CD4-positive, alpha-beta T cell treated with Interleukin-15 for 4 hours (primary cell): ENCODE measurements at places on chromosomes 1 and 21.
A peak's percentile ranks its signal among the peaks of the same experiment; 100 is the strongest.

GRCh38 chr1:159206110-159206509 lies 1.4 kb downstream of the ACKR1 start:
- DNase-seq: no peak

DNA sequence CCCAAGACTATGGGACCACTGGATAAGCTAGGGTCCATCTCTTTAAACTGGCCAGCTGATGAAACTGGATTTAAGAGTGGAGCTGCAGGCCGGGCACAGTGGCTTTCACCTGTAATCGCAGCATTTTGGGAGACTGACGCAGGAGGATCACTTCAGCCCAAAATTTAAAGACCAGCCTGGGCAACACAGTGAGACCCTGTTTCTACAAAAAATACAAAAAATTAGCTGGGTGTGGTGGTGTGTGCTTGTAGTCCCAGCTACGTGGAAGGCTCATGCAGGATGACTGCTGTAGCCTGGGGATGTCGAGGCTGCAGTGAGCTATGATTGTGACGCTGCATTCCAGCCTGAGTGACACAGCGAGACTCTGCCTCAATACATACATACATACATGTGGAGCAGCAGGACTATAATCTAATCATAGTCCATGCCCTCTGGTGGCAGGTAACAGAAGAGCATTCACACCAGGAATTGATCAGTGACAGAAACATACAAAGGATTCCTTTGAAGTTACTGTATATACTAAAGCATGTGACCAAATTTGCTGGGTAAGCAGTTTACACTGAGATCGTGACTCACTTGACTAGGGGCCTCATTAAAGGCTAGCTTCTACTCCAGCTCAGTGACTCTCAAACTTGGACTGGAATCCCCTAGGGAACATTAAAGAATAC lies 101.5 kb upstream of the SLFNL1 start:
- DNase-seq: peak; percentile 2

- DNase-seq: no peak
These were observed 76.6 kb upstream of the HOOK1 start for GRCh38 chr1:59738152-59738551.

GRCh38 chr1:192977089-192977706 lies 82.0 kb downstream of the UCHL5 start:
- no peak for DNase-seq

DNA sequence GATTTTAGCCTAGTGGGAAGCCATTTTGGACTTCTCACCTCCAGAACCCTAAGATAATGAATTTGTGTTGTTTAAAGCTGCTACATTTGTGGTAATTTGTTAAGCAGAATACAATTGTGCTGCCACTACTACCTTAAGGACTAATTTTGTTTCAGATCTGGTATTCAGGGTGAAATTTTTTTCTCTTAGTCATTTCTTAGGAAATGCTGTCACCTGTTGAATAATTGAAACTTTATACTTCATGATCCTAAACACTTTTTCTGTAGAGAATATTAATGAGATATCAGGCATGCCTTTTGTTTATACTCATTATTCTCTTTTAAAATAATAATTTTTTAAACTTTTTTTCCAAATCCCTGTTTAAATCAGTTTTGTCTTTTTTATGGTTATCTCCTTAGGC lies 246.8 kb downstream of the TGFB2 start:
- no peak for DNase-seq

DNA sequence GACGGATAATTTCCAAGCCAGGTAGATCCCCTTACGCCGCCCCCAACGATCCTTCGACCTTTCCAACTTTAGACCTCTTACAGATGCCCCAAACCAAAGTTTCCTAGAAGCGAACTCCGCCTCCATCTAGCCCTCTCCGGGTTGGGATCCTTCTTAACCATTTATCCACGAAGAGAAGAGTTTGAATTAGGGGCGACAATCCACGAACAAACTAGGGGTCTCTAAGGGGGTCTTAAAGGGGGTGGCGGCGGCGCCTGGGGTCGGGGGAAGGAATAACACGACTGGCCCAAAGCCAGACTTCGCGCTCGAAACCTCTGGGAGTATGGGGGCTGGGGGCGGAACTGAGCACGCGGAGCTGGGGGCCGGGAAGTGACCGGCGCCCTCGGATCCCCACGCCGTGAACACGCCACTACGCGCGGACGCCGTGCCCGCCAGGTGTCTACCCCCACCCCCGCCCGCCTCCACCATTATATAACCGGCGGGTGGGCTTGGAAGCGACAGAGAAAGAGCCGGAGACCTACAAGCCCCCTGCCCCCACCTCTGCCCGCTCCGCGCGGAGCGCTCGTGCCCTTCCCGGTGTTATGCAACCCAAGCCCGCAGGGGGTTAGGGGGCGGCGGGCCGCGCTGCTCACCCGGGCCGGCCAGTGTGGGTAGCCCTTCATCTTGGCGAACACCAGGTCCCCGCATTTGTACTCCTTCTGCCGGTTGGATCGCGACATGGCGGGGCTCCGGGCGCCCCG lies 594 bp downstream of the HDGF start:
- DNase-seq: no peak

- no peak for DNase-seq
These were observed 8.9 kb upstream of the KCNE1 start for GRCh38 chr21:34520764-34521508.

- no peak for DNase-seq
These were observed 23.3 kb downstream of the PLEKHM2 start for GRCh38 chr1:15707239-15707925.

- no peak for DNase-seq
These were observed 15.5 kb downstream of the LYPLAL1 start for GRCh38 chr1:219189021-219189824.

DNA sequence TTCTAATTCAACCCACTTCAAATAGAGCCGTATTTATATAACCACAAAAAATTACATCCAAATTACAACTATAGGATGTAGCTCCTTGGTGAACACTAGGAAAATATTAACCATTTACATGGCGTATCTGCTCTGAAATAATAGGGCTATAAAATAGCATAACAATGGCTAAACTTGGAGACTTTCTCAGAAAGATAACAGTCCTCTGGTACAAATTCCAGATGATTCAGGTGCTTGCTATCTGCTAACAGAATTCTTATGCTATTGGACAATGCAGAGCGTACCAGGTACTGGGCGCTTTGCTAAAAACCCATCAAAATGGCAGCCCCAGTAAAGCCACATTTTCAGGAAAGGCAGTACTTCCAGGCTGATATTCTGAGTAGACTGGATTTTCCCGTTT lies 209.7 kb upstream of the C8B start:
- no peak for DNase-seq

DNA sequence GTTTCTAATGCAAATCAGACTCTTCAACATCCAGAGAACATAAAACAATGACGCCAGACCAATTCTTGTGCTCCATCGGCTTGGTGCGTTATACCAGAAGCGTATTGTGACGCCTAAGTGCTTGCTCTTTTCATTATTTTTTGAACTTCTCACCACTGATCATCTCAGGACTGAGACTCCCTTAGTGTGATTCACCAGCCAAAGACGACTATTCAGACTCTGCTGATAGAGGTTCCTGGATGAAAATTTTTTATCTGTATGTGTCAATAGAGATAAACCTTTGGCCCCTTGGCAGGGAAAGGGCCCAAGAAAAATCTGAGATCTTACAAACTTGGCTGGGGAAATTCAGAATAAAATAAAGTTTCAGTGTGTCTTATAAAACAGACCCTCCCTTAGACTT lies 856 bp upstream of the GREM2 start:
- no peak for DNase-seq

DNA sequence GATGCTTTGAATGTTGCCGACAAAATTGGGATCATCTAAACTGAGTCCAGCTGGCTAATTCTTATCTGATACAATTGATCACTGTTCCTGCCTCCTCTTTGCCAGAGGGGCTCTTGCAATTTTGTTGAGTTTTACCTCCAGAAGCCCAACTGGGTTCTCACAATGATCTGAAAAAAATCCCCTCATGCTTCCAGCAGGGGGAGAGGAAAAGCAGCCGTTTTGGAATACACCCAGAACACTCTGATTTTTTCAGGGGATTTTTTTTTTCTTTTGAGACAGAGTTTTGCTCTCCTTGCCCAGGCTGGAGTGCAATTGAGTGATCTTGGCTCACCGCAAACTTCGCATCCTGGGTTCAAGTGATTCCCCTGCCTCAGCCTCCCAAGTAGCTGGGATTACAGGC lies 13.9 kb upstream of the RERE start:
- DNase-seq: no peak

DNA sequence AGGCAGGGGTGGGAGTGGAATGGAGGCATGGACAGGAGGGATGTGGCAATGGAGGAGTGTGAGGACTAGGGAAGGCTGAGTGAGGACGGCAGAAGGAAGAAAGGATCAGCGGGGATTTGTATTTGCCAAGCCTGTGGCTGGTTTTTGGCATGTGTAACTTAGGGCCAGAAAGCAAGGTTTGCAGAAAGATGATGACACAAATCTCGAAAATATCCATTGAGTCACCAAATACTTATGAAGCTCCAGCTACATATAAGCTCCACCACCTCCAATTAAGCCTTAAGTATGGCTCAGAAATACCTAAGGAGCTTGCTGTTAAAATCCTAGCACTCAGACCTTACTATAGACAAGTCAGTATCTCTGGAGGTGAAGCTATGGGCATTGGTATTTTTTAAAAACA lies 90.1 kb downstream of the OMA1 start:
- no peak for DNase-seq

DNA sequence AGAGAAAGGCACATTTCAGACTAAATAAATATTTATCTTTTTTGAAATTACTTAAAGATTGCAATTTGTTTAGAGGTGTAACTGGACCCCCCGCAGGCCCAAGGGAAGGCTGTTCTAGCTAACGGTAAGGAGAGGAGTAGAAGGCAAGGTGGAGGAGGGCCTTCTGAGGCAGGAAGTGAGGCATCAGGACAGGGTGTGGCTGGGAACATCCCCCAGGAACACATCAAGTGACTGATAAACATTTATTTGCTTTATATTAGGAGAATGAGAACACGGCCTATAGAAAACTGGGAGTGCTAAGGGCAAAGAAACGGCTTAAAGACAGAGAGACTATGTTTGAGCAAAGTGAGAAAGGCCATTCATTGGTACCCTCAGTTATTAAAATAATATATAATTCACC lies 23.2 kb downstream of the HIVEP3 start:
- no peak for DNase-seq

DNA sequence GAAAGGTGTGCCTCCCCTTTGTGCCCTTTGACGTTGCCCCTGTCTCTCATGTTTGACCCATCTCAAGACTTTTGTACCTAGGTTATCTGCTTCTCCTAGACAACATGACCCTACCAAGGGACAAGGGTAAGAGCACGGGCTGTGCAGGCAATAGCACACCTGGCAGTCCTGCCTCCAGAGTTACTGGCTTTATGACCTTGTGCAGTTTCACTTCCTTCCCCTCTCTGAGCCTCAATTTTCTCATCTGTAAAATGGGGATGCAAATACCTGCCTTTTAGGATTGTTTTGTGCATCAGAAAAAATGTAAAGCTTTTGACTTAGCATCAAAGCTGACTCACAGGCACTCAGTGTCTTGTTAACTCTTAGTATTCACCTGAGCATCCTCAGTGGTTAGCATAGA lies 36.4 kb downstream of the ELK4 start:
- no peak for DNase-seq

DNA sequence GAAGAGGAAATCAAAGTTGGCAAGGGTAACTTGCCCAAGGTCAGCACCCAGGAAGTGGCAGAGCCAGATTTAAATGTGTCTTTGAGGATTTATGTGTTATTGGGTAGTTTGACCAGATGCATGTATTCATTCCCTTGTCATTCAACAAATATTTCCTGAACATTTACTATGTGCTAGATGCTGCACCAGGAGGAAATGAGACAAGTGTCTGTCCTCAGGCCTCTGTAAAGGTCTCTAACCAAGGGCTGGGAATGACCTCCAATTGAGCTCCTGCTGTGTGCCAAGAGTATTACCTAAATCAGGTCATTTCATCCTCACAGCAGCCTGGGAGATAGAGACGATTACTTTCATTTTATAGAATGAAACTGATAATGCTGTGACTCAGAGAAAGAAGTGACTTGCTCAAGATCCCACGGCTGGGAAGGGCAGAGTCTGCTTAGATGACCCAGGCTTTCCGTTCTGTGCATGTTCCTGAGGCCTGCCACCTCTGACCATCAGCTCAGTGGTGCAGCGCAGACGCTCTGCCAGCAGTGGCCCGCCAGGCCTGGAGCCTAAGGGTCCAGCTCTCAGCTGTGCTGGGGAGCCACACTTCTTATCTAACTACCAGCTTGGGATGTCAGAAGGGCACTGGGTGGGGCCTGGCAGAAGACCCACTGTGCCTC lies 3.5 kb upstream of the TTC22 start:
- no peak for DNase-seq

DNA sequence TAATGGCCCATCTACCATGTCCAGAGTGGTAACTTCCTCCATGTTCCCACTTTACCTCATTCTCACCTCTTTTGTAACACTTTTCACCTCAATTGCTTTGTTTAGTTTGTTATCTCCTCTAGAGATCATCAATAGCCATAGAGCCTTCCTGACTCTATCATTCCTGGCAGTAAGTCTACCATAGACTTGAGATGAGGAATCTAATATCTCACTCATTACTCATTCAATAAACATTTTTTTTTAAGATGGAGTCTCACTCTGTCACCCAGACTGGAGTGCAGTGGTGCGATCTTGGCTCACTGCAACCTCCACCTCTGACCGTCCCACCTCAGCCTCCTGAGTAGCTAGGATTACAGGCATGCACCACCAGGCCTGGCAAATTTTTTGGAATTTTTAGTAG lies 7.1 kb downstream of the NMNAT2 start:
- no peak for DNase-seq

- no peak for DNase-seq
These were observed 128.1 kb upstream of the CTTNBP2NL start for GRCh38 chr1:112267929-112268328.

DNA sequence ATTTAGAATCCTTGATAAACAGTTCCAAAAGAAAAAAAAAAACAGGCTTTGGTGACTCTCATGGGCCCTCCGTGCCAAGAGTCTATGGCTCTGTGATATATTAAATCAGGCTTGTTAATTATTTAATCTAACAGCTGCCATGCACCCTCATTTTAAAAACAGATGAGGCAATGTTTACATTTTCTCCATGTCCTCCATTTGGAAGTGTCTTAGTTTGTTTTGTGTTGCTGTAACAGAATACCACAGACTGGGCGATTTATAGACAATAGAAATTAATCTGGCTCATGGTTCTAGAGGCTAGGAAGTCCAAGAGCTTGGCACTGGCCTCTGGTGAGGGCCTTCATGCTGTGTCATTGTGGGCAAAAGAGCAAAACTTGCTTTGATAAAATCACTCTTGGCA lies 58.0 kb downstream of the B3GALT5 start:
- DNase-seq: no peak

- DNase-seq: no peak
These were observed 158.2 kb upstream of the KLHDC7A start for GRCh38 chr1:18322368-18323032.

- no peak for DNase-seq
These were observed 791 bp upstream of the STX6 start for GRCh38 chr1:181023265-181024057.

- no peak for DNase-seq
These were observed 5.3 kb upstream of the CD55 start for GRCh38 chr1:207316141-207316540.
